Activated CD8-positive, alpha-beta T cell treated with anti-CD3 and anti-CD28 coated beads, Interleukin-2, amount 10 ng/mL, durations not matched to agents 7 days and 5 days (primary cell): ENCODE measurements at places on chromosomes 12 and 14. TPM values are rescaled to one million over a fixed set of nuclear protein-coding genes. Genes with fewer than 3 reads are reported as not detected.

DNA sequence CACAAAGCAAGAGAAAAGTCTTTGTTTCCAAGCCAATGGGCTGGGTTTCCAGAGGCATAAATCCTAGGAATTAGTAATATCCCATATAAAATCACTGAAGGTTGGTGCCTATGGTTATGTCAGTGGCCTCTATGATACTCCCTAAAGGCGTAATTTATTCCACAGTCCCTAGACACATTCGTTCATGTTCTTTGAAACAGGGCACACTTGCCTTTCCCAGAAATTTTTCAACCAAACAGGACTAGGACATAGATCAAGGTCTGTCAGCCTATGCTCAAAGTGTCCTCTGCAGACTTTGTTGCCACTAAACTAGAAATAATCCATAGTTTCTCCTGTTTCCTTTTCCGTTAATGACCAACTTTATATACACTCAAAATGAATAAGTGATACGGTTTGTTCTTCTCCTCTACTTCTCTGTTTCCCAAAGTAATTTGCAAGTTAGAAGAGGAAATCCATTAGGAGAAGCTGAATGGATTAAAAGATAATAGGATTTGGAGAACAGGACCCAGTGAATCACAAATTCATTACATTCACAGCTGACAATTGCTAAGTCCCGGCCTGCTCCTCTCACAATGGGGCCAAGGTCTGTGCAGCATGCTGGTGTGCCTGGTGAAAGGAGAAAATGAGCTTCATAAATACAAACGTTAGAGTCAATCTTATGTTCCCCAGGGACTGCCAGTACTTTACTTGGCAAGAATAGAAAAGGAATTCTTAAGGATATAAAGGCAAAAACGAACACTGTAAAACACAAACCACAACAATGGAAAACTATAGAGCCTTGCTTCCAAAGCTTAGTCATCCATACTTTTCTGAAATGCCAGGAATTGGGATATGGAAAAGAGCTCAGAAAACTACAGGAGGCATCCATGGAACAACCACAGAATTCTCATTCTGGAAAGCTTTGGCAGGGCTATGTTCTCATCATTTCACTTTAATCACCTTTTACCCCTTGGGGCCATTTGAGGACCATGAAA is 966.2 kb downstream of the NRXN3 start:
- H3K27ac ChIP-seq: no peak overlapping the region
- no peaks in the 10 kb centered on the region for H3K36me3 ChIP-seq
- H3K4me3 ChIP-seq: no peak overlapping the region
- no peaks in the 10 kb centered on the region for H3K27me3 ChIP-seq

- no peak overlapping the region for H3K4me3 ChIP-seq
- H3K27ac ChIP-seq: no peak overlapping the region
- DNase-seq: no peak
- H3K4me1 ChIP-seq: peaks cover 6% of the 10 kb centered on the region
- peaks cover 3% of the 10 kb centered on the region for H3K27me3 ChIP-seq
Measured at GRCh38 chr12:121107681-121108080, 25.0 kb upstream of the P2RX7 start.

DNA sequence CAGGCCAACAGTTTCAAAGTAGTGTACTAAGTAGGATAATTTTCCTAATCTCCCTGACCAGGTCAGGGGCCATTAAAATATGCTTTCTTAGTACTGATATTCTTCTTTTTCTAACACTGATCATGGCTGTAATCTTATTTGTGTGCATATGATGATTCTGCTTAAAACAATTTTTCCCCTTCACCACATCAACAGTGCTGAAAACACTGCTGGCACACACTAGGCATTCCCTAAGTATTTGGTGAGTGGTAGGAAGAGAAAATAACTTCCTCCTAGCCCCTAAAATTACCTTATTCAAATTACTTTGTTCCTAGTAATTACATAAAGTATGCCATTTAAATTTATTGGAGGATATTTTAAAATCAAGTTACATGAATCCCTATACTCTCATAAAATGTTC is 49.9 kb upstream of the BBS10 start:
- no peak overlapping the region for H3K4me3 ChIP-seq
- H3K36me3 ChIP-seq: peaks cover 26% of the 10 kb centered on the region
- H3K27me3 ChIP-seq: no peaks in the 10 kb centered on the region
- H3K27ac ChIP-seq: no peak overlapping the region

- no peak overlapping the region for H3K4me3 ChIP-seq
- DNase-seq: no peak
- no peak overlapping the region for H3K27ac ChIP-seq
- H3K27me3 ChIP-seq: no peaks in the 10 kb centered on the region
- no peaks in the 10 kb centered on the region for H3K36me3 ChIP-seq
Measured at GRCh38 chr12:115233891-115234543, 550.0 kb upstream of the TBX3 start.

GRCh38 chr14:46940611-46941010 is 289.0 kb upstream of the RPL10L start:
- no peaks in the 10 kb centered on the region for H3K27me3 ChIP-seq
- H3K4me1 ChIP-seq: no peaks in the 10 kb centered on the region
- no peaks in the 10 kb centered on the region for H3K36me3 ChIP-seq
- DNase-seq: no peak
- H3K27ac ChIP-seq: no peak overlapping the region

- no peaks in the 10 kb centered on the region for H3K36me3 ChIP-seq
- H3K27me3 ChIP-seq: peaks cover 1% of the 10 kb centered on the region
- H3K27ac ChIP-seq: no peak overlapping the region
- peak; percentile 22 for DNase-seq
- no peak overlapping the region for H3K4me3 ChIP-seq
Measured at GRCh38 chr14:32588448-32589320, 259.6 kb downstream of the AKAP6 start.

The CLEC7A gene
- not detected for total RNA-seq

DNA sequence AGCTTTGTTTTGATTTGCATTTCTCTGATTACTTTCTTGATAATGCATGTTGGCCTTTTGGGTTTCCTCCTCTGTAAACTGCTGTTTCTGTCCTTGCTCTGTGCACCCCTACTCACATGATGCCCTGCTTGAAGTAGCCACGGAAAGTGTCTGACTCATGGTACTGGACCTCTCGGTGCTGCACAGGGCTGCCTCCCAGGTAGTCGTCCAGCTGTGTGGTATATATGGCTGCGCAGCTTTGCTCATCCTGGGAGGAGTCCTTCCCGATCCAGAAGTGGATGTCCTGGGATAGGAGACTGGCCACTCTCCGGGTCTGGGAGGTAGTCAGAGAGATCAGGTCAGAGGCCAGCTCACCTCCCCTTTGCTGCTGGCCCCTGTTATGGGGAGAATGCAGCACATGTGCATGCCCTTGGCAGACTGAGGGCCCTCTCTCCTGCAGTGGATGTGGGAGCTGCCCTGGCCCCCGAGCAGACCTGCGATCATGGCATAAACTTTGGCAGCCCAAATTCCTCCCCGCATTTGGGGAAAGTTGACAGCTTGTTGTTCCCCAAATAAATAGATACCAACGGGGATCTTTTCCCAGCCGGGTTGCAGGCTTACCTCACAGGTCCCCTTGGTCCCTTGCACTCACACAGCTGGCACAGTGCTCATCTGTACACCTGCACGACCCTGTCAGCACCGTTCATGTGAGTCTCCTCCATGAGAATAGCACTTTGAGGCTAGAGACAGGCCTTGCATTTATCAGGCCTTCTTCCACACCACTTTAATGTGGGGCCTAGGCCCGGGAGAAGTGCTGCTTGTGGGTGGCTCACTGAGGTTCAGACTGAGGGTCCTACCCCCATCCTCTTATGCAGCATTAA is 5.2 kb downstream of the AVIL start:
- no peaks in the 10 kb centered on the region for H3K36me3 ChIP-seq
- no peak overlapping the region for H3K27ac ChIP-seq
- H3K27me3 ChIP-seq: no peaks in the 10 kb centered on the region

The LTB4R gene
- 28.0 TPM for total RNA-seq

- peaks cover 22% of the 10 kb centered on the region for H3K4me1 ChIP-seq
- H3K4me3 ChIP-seq: no peak overlapping the region
- no peak overlapping the region for H3K27ac ChIP-seq
- peak; percentile 29 for DNase-seq
- H3K36me3 ChIP-seq: no peaks in the 10 kb centered on the region
- no peaks in the 10 kb centered on the region for H3K27me3 ChIP-seq
Measured at GRCh38 chr14:67881225-67881624, 61.6 kb downstream of the RAD51B start.

DNA sequence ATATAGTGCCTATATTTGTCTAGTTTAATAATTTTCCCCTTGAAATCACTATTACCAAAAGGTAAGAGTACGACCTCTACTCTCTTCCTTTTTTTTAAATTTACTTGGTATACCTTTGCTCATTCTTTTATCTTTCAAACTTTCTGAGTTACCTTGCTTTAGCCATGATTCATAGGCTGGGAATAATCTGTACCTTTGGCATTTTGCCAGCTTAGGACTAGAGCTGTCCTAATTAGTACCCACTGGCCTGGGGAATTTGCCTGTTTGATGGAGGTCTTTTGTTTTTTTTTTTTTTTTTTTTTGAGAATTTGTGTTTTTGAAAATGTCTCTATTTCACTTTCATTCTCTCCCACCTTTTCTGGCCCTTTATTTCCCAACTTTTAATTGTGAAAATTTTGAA is 8.7 kb upstream of the SLC4A8 start:
- peaks cover 2% of the 10 kb centered on the region for H3K27me3 ChIP-seq
- DNase-seq: no peak
- no peak overlapping the region for H3K27ac ChIP-seq
- no peak overlapping the region for H3K4me3 ChIP-seq
- H3K36me3 ChIP-seq: no peaks in the 10 kb centered on the region

- H3K36me3 ChIP-seq: no peaks in the 10 kb centered on the region
- H3K4me3 ChIP-seq: no peak overlapping the region
- H3K27me3 ChIP-seq: peaks cover 6% of the 10 kb centered on the region
- no peak overlapping the region for H3K27ac ChIP-seq
- DNase-seq: no peak
Measured at GRCh38 chr14:20179218-20179617, 11.5 kb upstream of the OR11G2 start.

GRCh38 chr14:102924632-102925588 is 2.4 kb downstream of the AMN start:
- no peak overlapping the region for H3K4me3 ChIP-seq
- peaks cover 5% of the 10 kb centered on the region for H3K4me1 ChIP-seq
- no peak for DNase-seq
- peaks cover 39% of the 10 kb centered on the region for H3K27me3 ChIP-seq

- H3K4me1 ChIP-seq: peaks cover 26% of the 10 kb centered on the region
- no peaks in the 10 kb centered on the region for H3K36me3 ChIP-seq
Measured at GRCh38 chr14:24052656-24053547, 1.1 kb downstream of the CARMIL3 start.

- DNase-seq: no peak
- H3K4me3 ChIP-seq: no peak overlapping the region
- no peak overlapping the region for H3K27ac ChIP-seq
- H3K4me1 ChIP-seq: no peaks in the 10 kb centered on the region
- H3K36me3 ChIP-seq: no peaks in the 10 kb centered on the region
Measured at GRCh38 chr12:114895827-114896226, 211.9 kb upstream of the TBX3 start.

DNA sequence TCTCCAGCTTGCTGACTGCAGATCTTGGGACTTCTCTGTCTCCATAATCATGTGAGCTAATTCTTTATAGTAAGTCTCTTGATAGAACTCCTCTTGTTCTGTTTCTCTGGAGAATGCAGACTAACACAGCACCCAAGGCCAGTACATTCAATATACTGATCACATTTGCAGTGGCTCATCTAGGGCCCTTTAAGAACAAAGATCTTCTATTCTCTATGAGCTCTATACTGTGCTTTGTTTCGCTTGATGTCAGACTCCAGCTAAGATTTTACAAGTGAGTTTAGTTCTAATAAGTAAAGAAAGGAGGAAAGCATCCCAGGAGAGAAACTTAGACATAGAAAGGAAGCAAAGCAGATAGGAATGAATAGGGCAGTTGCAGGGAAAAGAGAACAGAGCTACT is 69.3 kb upstream of the TMPO start:
- H3K27me3 ChIP-seq: peaks cover 18% of the 10 kb centered on the region
- no peaks in the 10 kb centered on the region for H3K4me1 ChIP-seq
- H3K4me3 ChIP-seq: no peak overlapping the region
- DNase-seq: no peak
- H3K27ac ChIP-seq: no peak overlapping the region

The ZFHX2 gene
- 1.5 TPM for total RNA-seq

The LHX5 gene
- not detected for total RNA-seq

GRCh38 chr14:88987516-88987915 is 163.1 kb downstream of the TTC8 start:
- H3K27ac ChIP-seq: no peak overlapping the region
- no peaks in the 10 kb centered on the region for H3K4me1 ChIP-seq
- no peak overlapping the region for H3K4me3 ChIP-seq
- no peak for DNase-seq
- H3K36me3 ChIP-seq: no peaks in the 10 kb centered on the region

DNA sequence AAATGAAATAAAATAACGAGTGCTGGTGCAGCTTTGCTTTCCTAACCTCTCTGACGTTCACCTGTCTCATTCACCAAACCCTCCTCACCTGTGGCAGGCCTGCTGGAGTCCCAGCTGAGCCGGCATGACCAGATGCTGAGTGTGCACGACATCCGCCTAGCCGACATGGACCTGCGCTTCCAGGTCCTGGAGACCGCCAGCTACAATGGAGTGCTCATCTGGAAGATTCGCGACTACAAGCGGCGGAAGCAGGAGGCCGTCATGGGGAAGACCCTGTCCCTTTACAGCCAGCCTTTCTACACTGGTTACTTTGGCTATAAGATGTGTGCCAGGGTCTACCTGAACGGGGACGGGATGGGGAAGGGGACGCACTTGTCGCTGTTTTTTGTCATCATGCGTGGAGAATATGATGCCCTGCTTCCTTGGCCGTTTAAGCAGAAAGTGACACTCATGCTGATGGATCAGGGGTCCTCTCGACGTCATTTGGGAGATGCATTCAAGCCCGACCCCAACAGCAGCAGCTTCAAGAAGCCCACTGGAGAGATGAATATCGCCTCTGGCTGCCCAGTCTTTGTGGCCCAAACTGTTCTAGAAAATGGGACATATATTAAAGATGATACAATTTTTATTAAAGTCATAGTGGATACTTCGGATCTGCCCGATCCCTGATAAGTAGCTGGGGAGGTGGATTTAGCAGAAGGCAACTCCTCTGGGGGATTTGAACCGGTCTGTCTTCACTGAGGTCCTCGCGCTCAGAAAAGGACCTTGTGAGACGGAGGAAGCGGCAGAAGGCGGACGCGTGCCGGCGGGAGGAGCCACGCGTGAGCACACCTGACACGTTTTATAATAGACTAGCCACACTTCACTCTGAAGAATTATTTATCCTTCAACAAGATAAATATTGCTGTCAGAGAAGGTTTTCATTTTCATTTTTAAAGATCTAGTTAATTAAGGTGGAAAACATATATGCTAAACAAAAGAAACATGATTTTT is 17.1 kb upstream of the AMN start:
- no peak overlapping the region for H3K27ac ChIP-seq
- DNase-seq: no peak
- H3K36me3 ChIP-seq: peaks cover 20% of the 10 kb centered on the region
- H3K27me3 ChIP-seq: no peaks in the 10 kb centered on the region
- H3K4me3 ChIP-seq: no peak overlapping the region

The WNT1 gene
- total RNA-seq: 1.1 TPM

- no peak for DNase-seq
- H3K4me1 ChIP-seq: peaks cover 5% of the 10 kb centered on the region
- no peak overlapping the region for H3K27ac ChIP-seq
- no peak overlapping the region for H3K4me3 ChIP-seq
- no peaks in the 10 kb centered on the region for H3K36me3 ChIP-seq
Measured at GRCh38 chr12:89316705-89317139, 35.6 kb downstream of the DUSP6 start.

- H3K27me3 ChIP-seq: peaks cover 40% of the 10 kb centered on the region
- no peak for DNase-seq
- H3K4me3 ChIP-seq: no peak overlapping the region
- no peak overlapping the region for H3K27ac ChIP-seq
Measured at GRCh38 chr14:69539631-69540410, 34.9 kb downstream of the CCDC177 start.

The NFATC4 gene
- total RNA-seq: not detected
